Hippocampal formation (tissue), 2 donors: ENCODE measurements at places on chromosomes 2 and 18.

DNA sequence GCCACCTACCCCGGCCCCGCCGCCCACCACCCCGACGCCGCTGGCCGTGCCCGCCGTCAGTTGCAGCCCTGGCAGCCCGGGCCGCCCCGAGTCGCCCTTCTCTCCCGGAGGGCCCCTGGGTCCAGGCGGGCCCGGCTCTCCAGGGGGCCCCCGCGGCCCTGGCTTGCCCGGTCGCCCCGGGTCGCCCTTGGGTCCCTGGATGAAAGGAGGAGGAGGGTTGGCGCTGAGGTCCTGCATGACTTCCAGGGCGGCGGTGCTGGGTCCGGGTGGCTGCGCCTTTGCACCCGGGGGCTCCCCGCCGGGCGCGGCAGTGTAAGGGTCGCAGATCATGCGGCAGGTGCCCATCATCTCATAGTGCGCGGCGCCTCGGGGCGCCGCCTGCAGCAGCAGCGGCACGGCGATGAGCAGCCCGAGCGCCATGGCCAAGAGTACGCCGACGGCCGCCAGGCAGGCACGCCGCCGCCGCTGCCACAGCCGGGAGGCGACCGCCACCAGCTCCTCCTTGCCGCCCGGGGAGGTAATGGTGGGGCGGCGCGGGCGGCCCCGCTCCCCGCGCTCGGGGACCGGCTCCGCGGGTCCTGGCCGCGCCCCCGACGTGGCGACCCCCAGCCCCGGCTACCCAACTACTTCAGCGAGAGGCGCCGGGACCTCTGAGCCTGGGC lies 570 bp downstream of the C1QL2 start:
- DNase-seq: no peak

DNA sequence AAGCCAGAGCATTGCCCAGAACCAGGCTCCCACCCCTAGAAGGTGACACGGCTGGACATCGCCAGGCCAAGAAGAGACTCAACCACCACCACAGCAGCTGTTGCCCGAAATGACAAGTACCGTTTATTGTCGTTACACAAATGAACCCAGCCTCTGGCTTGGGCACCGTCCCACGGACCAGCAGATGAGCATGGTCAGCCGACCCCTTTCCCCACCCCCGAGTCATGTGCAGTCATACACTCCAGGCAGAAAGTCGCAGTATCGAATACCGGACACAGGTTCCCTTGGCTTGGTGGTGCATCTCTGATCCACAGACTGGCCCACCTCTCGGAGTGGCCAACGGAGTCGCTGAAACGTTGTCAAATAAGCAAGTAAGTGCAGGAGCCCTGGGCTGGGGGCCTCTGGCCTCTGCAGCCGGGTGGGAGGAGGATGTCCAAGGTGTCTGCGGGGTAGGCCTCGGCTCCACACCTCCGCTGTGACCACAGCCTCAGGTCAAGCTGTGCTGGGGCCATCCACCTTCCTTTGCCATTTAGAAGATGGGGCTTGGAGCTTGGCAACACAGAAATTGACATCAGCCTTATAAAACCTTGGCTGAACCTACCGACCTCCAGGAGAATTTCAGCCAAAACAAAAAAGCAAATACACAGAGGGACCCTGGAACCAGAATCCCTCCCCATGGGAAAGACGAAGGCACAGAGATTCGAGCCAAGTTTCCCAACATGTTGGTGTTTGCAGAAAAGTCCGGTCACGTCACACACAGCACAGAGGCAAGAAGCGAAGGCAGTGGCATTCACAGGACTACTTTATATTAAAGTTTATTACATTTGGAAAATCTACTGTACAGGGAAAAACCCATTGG lies 24.0 kb downstream of the SDC1 start:
- no peak for DNase-seq

- no peak for DNase-seq
Measured at GRCh38 chr2:24449344-24449743, 41.7 kb upstream of the NCOA1 start.

GRCh38 chr2:126623000-126623399 lies 33.0 kb upstream of the GYPC start:
- DNase-seq: no peak

DNA sequence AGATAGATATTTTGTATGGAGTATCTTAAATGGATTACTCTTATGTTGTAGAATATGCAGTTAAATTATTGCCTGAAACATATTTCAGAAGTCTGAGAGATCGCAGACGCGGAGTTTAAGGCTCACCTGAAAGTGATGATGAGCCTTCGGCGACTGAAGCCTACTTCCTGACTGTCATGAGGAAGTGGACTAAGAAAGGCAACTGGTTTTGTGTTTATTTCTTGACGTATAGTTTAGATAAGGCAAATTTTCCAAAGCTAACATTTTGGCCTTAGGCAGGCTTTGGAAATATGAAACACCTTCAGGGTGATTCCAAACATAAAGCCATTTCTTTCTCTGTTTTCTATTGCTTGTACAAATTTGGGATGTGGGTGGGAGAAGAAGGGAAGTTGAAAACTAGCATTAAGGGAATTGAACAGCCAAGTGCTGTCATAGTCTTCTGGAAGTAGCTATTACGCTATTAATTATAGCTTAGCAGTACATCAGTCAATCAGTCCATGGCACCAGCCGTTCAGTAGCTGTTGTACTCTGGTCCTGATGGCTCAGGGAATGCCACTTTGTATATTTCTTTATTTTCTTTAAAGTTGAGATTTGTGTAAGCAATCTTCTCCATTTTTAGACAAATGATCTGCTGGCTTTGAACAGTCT lies 1.5 kb downstream of the GRHL1 start:
- no peak for DNase-seq

GRCh38 chr2:176934131-176934530 lies 278.5 kb upstream of the HNRNPA3 start:
- DNase-seq: no peak

DNA sequence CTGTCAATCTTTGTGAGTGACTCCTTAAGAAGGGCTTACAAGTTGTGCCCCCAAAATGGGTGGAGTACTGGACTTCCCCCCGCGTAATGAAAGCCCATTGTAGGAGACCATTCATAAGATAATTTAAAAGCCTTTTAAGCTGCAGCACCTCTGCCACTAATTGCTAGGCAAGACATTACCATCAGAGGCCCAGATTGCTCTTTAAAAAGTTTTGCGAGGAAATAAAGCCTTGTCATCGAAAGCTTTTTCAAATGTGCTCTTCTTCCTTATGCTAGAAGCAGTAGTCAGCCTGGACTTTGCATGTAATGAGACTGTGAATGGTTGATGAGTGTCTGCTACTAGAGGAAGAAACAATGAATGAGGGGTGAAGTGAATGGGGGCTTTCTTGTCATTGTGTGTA lies 345.3 kb upstream of the CDH2 start:
- no peak for DNase-seq

DNA sequence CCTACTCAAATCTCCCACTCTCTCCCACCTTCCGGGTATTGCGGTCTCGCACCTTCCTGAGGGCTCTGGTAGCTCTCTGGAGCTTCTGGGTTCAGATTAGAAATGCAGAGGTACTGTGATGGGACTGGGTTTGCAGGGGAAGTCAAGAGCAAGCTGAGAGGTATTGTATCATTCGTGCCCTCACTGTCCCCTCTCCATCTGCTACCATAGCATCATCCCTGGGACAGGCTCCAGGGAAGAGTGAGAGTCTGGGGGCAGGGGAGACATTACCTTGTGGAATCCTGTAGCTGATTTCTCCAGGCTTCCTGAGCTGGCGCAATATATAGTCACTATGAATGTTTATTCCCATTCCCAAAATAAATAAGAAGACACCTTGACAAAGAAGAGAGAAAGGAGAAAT lies 49.6 kb downstream of the SRD5A2 start:
- DNase-seq: no peak

DNA sequence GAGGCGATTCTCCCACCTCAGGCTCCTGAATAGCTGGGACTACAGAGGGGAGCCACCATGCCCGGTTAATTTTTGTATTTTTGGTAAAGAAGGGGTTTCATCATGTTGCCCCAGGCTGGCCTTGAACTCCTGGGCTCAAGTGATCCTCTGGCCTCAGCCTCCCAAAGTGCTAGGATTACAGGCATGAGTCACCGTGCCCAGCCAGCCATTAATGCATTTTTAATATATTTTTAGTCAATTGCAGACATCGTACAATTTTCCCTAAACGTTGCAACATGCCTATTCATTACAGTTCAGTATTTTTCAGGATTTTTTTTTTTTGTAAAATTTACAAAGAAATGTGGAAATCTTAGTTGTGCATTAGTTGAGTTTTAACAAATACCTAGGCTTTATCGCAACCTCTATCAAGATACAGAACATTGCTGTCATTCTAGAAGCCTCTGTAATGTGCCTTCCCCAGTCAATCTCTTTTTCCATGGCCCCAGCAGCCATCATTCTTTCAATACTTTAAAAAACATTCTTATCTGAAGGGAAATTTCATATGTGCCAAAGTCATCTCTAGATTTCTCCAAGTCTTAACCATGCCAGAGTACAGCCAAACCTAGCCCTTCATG lies 14.7 kb downstream of the NABP1 start:
- no peak for DNase-seq

DNA sequence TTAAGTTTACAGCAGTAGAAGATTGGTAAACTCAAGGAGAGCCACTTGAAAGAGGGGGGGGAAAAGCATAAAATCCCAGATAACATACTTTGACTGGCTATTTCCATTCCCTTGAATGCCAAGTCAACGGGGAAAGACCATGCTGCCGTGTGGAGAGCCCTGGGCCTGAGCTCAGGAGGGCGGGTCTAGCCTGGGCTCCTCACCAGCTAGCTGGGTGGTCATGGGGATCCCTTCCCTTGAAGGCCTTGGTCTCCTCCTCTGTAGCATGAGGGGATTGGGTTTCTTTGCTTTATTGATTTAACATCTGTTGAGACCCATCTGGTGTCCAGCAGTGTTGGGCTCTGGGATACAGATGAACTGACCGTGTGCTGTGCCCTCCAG lies 35.0 kb downstream of the TEX51 start:
- DNase-seq: no peak

DNA sequence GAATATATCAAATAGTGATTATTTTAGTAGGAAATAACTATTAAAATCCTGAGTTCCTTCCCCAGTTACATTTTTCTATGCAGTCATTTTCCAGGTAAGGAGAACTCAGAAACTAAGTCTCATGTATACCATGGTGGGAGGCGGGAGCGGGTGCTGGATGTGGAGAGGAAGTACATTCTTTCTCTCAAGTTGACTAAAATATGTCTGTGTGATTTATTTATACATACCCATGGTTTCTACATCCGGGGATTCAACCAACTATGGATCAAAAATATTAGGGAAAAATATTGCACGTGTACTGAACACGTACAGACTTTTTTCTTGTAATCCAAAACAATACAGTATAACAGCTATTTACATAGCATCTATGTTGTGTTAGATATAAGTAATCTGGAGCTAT lies 6.8 kb downstream of the ZCCHC2 start:
- DNase-seq: no peak

DNA sequence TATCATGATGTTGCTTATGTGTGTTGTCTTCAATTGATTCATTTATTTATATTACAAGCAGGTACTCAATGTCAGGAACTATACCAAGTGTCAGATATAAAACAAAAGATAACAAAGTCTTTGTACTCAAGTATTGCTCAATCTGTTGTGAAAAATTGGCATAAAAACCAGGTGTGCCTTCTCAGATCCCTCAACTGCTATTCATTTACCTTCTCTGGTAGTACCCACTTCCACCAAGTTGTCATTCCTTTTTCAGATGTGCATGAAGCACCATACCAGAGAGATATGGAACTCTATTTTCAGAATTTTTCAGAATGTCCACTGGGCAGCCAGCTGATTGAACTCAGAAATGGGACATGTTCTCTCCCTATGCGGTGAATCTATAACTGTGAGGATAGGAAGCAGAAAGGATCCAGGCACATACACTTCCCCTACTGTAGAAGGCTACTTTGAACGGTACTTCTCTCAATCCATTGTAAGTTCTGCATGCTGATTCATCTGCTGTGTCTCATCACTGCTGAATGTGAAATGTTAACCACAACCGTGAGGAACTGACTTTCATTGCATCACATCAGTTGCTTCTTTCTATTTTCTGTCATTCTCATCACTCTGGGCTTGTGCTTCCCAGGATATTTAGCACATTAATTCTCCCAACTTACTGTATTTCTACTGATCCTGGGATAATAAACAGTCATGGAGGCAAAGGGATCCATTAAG lies 1621.3 kb downstream of the SUCLG1 start:
- DNase-seq: no peak

GRCh38 chr2:37343537-37344434 lies 644 bp upstream of the QPCT start:
- no peak for DNase-seq

- no peak for DNase-seq
Measured at GRCh38 chr2:236968880-236969534, 116.7 kb upstream of the COPS8 start.

DNA sequence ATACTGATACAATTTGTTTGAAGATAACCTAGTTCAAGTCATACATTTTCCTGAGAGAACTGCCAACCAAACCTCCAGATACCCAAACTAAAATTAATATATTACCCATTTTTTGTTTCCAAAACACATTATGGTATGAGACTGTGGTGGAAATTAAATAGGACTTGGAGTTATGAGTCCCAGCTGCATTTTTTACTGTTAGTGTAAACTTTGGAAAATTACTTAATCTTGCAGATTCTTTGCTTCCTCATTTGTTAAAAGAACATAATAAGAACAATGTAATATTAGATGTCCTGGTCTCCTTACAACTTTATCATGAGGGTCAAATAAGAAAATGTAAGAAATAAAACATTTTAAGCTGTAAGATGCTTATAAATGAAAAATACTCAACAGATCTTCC lies 98.2 kb upstream of the TRIB2 start:
- no peak for DNase-seq

- DNase-seq: no peak
Measured at GRCh38 chr2:217413193-217413592, 553.3 kb upstream of the TNP1 start.

DNA sequence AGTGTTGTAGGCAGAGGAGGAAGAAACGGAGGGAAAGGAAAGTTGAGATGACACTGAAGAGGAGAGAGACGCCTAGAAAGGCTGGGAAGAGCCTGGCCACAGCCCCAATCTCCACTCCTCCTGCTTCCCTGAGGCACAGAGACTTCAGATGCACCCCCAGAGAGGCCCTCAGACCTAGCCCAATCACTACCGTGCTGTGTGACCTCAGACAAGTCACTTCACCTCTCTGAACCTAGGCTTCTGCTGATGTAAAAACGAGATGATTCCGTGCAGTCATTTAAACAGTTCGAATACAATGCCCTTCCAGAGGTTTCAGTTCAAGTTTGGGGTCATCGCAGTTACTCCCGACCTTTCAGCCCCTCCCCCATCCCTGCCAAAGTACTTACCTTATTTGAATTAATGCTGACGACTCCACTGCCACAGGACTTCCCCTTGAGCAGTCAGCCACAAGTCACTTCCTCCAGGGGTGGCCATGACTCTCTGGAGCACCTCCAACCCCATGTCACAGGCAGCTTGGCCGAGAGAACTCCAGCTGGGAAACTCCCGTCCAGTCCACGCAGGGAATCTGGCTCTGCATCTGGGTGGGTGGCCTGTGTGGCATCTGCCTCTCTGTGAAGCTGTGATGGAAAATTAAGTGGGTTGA lies 105.2 kb upstream of the ID2 start:
- no peak for DNase-seq
